CD4-positive, alpha-beta T cell treated with Interleukin-4 for 1 hour (primary cell): ENCODE measurements at places on chromosomes 6 and 20.

DNA sequence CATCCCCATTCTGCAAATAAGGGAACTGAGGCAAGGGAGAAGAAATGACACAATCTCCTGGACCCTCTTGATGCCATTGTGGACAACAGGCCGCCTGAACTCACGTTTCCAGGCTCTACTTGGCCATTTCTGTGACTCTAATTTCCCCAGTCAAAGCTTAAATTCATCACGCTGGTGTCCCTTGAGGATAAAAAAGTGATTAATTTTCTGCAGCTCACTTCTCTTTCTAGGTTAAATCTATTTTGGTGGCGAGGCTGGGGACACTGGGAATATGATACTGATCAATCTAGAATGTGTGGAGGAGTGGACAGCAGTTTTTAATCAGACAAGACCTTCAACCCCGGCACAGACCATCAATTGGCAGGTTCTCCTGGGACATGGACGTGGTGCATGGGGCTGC is 168.2 kb upstream of the SULF2 start:
- DNase-seq = no peak

DNA sequence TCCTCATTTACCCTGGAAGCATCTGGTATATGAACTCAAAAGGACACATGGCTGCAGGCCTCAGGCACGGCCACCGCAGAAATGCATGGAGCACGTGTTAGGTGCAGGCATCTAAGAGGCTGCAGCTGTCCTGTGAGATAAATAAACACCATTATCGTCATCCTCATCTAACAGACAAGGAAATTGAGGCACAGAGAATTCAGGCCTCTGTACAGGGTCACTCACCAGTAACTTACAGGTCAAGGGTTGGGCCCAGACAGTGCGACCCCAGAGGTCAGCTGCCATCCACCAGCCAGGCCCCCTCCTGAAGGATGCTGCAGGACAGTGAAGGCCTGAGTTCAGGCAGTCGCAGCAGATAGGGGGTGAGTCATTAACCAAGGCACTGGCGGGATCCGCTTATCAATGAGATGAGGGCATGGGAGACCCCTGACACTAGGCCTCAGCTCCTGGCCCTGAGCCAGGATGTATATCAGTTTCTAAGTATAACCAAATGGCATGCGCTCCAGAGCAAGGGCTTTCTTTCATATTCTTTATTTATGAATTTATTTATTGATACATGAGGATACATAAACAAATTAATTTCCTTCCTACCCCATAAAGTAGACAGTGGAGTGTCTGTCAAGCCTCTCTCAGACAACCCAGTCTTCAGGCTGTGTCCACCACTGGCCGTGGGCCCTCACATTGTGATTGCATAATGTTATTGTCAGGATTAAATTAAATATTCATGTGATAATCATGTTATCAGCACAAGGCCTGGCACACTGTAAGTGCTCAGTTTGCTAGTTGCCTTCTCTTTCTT is 316.9 kb downstream of the QKI start:
- DNase-seq = no peak

- no peak for DNase-seq
Observed at GRCh38 chr6:45699663-45700062, 316.0 kb downstream of the CLIC5 start.

- no peak for DNase-seq
Observed at GRCh38 chr6:70298068-70298467, 4.8 kb downstream of the COL9A1 start.

GRCh38 chr6:70327036-70327435 is 24.2 kb upstream of the COL9A1 start:
- no peak for DNase-seq

GRCh38 chr6:2616811-2617210 is 133.9 kb downstream of the MYLK4 start:
- no peak for DNase-seq

- DNase-seq = no peak
Observed at GRCh38 chr20:53163486-53163885, 191.3 kb downstream of the TSHZ2 start.

GRCh38 chr20:17934141-17934862 is 34.3 kb downstream of the SNX5 start:
- DNase-seq = no peak

DNA sequence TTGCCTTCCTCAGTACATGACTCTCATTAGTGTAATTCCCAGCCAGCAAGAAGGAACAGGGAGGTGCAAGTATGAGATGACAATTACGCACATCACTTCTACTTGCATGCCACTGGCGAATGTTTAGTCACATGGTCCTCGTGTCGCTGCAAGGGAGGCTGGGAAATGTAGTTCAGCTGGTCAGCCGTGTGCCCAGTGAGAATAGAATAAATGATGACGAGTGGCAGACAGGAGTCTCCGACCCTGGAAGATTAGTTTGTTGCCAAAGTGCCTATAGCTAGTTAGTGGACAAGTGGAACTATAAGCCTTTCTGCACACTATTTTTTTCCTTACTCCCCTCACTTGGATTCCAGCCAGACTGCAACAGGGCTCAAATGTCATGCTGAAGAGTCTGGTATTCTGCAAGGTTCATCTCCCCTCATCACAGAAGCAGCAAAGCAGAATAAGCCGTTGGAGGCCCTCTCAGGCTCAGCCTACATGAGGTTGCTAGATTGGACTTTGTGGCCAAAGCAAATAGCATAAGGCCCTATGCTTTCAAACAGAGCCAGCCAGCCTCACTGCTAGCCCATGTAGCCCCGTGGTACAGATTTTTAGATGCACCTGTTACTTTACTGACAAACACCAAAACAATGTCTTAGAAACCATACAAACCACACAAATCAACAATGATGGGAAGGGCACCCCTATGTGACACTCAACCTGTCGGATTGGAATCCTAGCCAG is 9.7 kb downstream of the LINC00237 start:
- peak; percentile 27 for DNase-seq

GRCh38 chr20:2800521-2801285 is at the start of gene CPXM1:
CPXM1 (minus strand) TSS chr20:2800627; CDS start chr20:2800572, 55 bp downstream.
- peak; percentile 3 for DNase-seq

GRCh38 chr20:25544311-25544710 is 41.0 kb downstream of the NINL start:
- DNase-seq = no peak

- DNase-seq = no peak
Observed at GRCh38 chr6:150492507-150492906, 107.2 kb upstream of the PLEKHG1 start.

GRCh38 chr6:43013097-43013842 is 476 bp downstream of the MEA1 start:
- DNase-seq = no peak

DNA sequence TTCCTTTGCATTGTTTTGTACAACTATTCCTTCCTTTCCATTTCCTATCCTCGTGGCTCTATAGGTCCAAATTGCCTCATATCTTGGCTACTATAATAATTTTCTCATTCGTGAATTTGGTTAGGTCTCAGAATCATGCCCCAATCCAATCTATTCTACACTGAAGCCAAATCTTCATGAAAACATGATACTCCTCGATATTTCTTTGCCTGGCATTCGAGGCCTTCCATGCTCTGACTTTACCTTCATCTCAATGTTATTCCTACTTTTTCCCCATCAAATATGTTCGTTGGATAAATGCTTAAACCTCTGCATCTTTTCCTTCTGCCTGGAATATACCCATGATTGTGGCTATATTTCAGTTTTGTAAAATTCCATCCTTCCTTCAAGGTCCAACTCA is 30.4 kb downstream of the TCF21 start:
- DNase-seq = no peak

- DNase-seq = no peak
Observed at GRCh38 chr6:117545161-117545595, 57.1 kb downstream of the GOPC start.

- DNase-seq = no peak
Observed at GRCh38 chr6:136502786-136503185, 47.4 kb downstream of the MAP7 start.

DNA sequence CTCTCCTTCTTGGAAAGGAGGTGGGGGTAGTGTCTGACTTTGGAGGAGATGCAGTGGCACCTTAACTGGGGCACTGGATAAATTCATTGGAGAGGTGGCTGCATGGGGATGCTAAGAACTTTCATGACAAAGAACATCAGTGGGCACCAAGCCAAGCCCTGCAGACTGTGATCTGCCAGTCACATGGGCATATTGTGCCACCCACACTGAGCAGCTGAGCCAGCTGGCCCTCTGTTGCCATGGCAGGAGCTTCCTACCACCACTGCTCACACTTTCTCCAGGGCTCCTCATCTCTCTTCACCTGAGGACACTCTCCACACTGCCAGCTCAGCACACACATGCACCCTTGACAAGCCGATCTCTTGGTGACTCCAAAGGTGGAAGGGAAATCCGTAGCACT is 715.6 kb downstream of the QKI start:
- DNase-seq = no peak

DNA sequence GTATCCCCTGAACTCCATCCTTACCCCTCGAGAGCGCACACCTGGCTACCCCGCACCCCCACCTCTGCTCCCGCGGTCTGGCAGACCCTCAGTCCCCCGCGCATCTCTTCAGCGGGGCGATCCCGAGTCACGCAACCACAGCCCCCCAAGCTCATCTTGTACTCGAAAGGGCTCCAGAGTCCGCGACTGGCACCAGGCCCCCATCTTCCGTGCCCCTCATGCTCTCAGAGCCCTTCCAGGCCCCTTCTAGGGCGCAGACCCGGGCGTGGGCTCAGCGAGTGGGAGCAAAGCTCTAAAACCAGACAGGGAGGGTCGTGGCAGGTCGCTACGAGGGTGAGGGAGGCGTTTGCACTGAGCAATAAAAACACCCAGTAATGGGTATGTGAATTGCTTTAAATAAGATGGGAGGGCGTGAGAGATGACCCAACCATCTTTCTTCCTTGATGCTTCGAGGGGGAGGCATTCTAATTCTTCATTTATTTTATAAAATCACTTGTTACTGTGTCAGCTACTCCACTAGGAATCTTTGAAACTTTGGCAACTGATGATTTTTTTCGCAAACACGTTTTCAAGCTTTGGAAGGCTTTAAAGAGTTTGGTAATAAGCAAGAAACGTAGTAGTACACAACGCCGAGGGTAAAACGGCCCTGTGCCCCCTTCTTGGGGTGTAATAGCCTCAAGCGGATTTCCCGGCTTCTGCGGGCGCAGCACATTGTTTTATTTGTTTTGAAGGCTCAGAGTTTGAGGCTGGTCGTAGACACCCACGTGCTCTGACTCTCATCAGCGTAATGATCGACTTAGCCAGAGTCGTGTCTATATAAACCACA is 42.6 kb upstream of the SUPT3H start:
- DNase-seq = peak; percentile 47

GRCh38 chr6:116766506-116767176 is 1.1 kb upstream of the FAM162B start:
- no peak for DNase-seq

GRCh38 chr20:59003836-59004492 is 3.1 kb downstream of the CTSZ start:
- DNase-seq = no peak

GRCh38 chr6:168157272-168158212 is 78.5 kb upstream of the FRMD1 start:
- DNase-seq = no peak

DNA sequence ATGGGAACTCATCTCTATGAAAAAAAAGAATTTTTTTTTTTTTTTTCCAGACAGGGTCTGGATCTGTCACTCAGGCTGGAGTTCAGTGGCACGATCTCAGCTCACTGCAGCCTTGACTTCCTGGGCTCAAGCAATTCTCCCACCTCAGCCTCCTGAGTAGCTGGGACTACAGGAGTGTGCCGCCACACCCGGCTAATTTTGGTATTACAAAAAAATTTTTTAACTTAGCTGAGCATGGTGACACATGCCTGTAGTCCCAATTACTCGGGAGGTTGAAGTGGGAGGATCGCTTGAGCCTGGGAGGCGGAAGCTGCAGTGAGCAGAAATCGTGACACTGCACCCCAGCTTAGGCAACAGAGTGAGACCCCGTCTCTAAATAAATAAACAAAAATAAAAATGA is 7.5 kb downstream of the DEF6 start:
- DNase-seq = peak; percentile 47

DNA sequence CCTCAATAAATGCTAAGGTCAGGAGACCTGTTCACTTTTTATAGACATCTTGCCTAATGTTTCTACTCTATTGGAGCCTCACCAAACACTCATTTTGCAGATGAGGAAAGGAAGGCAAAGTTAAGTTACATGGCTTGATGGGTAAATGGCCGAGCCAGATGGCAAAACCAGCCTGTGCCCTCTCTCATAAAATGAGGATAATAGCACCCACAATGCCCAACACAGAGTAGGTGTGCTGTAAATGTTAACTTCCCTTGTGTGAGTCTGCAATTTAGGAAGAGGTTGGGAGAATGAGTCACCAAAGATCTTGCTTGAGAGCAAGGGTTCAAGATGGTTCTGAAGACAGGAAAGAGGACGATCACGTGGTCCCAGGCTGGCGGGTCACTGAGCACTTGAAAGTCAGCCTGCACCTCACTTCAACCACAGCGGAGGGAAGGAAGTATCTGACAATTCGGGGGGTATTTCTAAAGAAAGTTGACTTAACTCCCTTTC is 3.3 kb downstream of the KCNK5 start:
- DNase-seq = peak; percentile 56

DNA sequence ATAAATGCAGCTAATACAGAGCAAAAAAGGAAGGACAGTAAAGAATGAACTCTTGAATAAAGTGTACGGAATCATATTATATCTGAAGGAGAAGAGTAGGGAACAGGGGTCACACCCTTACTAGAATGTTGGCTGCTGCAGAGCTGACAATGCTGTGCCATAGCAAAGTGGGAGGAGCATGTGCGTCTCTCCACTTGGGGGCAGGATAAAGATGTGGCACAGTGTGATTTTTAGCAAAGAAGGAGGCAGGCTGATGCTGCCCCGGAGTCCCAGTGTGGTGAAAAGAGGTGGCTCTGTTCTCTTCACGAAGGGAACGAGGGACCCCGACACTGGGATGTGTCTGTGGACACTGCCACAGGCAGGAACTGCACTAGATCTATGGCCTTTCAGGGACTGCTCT is 67.5 kb downstream of the INSM1 start:
- no peak for DNase-seq

- DNase-seq = no peak
Observed at GRCh38 chr20:19019734-19020364, 192.6 kb upstream of the SLC24A3 start.

GRCh38 chr6:98416027-98416426 is 418.3 kb upstream of the POU3F2 start:
- no peak for DNase-seq

GRCh38 chr20:58511364-58511763 is 3.8 kb downstream of the APCDD1L start:
- DNase-seq = no peak

- no peak for DNase-seq
Observed at GRCh38 chr20:23251779-23252178, 98.8 kb upstream of the NXT1 start.

- no peak for DNase-seq
Observed at GRCh38 chr20:52895235-52895634, 76.9 kb upstream of the TSHZ2 start.

GRCh38 chr20:46057856-46058598 is 29.0 kb downstream of the SLC12A5 start:
- no peak for DNase-seq

GRCh38 chr6:144834426-144835038 is 549.4 kb downstream of the UTRN start:
- DNase-seq = no peak

DNA sequence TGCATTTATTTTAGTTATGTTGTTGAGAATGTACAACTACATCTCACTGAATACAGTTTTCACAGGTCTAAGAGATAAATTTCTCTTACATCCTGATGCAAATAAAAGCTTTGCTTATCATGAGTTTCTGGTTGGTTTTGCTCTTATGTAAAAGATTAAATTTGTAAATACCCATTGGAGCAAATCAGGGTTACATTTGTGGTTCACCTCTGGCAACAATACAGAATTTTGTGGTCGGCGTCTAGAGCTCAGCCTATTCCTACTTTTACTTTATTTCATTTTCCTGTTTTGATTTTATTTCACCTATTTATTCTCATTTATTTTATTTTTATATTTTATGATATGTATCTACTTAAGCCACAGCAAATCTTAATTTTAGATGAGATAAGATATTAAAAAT is 271.9 kb upstream of the MARCKS start:
- no peak for DNase-seq
